ENCODE measurements at places on chromosomes 16 and 17.

GRCh38 chr16:381789-382717 is at the start of gene PGAP6:
TSS of gene PGAP6 (minus strand) at chr16:381978. CDS start at chr16:381821, 157 bp downstream.
- DNase-seq = no peak

DNA sequence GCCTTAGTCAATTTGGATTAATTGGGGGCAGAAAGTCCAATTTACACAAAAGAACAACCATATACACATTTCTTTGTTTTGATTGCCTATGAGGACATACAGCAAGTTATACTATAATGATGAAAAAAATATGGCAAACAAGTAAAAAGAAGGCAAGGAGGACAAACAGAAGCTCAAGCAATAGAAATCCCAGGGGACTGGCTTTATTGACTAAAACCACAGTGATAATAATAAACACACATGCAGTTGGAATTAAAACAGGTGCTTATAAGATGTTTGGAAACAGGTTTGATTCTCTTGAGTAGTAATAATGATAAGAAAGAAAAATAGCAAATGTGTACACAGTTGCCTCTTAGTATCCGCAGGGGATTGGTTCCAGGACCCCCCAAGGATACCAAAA is 176.4 kb downstream of the SHISA9 start:
- no peak for DNase-seq

- no peak for DNase-seq
These were observed 2.8 kb downstream of the RBFOX3 start for GRCh38 chr17:79607940-79608623.

DNA sequence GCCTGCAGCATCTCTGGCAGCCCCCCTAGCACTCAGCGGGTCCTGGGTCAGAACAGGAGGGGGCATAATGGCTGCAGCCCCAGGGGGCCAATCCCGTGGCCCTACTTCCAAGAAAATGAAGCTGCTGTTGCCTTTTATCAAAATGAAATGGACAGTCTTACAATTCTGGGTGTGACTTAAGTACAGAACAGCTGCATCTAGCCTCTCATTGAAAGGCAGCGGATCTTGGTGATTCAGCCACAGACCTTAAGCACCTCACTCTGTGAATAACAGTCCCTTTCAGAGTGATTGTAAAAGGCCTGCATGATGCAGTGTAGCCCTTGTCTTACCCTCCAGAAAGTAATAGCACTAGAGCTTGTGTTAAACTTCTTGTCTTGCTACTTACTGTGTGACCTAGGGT is 11.5 kb upstream of the UMOD start:
- DNase-seq = no peak

GRCh38 chr16:78522327-78522726 is 422.9 kb downstream of the WWOX start:
- DNase-seq = no peak

- DNase-seq = no peak
These were observed 11.8 kb downstream of the DNAJA2 start for GRCh38 chr16:46961373-46962353.

- DNase-seq = no peak
These were observed 28.6 kb downstream of the MYO18A start for GRCh38 chr17:29151567-29151966.

DNA sequence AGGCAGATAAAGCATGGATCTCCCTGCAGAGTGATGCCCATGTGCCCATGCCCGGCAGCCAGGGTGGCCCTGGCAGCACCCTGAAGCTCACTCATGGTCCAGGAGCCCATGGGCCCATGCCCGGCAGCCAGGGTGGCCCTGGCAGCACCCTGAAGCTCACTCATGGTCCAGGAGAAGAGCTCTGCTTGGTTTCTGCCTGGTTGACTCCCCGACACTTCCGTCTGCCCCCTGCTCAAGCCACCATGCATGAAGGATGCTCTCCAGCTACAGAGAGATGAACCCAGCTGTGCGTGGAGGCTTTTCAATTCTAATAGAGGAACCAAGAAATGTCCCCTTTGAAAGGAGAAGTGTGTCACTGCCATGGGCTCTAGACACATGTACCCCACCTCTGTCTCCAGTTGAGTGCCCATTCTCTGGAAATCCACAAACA is 8.7 kb downstream of the CCL17 start:
- DNase-seq = no peak

DNA sequence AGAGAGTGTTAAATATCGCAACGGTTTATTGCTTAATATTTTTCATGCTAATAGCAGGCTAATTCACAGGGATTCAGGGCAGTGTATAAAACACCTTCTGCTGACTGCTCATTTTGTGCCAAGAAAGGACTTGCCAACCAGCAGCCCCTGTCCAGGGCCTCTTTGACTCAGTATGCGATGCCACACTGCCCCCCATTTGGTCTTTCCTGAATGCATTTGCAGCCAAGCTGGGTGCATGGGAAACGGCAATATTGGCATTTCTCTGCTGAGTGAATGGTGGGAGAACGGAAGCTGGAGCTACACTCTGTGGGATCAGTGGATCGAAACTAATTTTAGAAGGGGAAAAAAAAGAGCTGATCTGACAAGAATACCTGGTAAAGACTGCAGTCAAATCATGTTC is 152.9 kb upstream of the C16orf82 start:
- DNase-seq = no peak

- DNase-seq = peak; percentile 65
These were observed 4.0 kb upstream of the ZNF267 start for GRCh38 chr16:31869511-31870201.

- DNase-seq = no peak
These were observed at the start of gene PRSS53 for GRCh38 chr16:31088459-31089183. TSS of gene PRSS53 (minus strand) at chr16:31088943. CDS start at chr16:31088809, 134 bp downstream.

DNA sequence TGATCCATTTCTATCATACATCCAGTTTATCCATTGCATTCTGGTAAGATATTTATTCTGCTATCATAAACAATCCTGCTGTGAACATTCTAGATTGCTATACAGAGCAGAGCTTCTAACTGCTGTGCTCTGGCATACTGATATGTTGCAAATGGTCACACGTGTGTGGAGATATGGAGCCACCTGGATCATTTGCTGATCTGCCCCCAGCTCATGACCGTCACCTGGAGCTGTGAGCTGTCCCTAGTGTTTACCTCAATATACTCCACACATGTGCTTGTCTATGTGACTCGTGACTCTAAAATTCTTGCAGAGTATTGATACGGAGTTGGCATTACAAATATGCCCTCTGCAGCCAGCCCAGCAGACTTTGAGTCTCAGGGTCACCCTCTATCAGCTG is 164.5 kb upstream of the ZFHX3 start:
- no peak for DNase-seq

DNA sequence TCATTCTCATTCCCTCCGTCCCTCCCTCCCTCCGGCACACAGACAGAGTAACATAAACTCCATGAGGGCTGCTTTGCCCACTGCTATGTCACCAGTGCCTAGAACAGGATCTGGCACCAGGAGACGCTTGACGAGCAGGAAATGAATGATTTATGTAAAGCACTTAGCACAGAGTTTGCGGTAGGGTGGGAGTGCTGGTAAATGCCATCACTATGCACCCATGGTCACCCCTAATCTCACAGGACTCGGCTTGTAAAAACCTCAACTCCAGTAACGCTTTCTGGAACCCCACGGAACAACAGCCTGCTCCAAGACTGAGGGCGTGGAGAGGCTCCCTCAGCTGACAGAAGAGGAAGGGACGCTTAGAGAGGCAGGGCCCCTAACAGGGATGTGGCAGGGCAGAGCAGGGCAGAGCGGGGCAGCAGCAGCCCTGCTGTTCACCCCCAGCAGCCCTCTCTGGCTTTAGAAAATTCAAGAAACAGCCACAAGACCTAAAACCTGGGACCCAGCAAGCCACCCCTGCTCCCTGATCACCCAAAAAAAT is 156.9 kb downstream of the C16orf78 start:
- no peak for DNase-seq

DNA sequence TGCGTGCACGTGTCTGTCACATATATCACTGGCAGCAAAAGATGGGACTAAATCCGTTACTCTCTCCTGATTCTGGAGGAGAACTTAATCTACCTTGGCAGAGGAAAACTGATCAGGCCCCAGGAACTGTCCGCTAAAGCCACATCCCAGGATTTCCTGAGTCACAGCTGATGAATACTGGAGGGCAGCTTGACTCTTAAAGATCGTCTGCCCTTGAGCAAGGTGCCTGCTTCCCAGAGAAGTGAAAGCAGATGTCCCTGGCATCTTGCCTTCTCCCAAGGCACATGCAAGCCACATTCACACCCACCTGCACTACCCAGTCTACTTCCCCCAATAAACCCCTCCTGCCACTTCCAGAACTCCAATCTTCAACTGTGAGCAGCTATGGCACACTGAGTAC is 99.8 kb downstream of the CPPED1 start:
- no peak for DNase-seq

DNA sequence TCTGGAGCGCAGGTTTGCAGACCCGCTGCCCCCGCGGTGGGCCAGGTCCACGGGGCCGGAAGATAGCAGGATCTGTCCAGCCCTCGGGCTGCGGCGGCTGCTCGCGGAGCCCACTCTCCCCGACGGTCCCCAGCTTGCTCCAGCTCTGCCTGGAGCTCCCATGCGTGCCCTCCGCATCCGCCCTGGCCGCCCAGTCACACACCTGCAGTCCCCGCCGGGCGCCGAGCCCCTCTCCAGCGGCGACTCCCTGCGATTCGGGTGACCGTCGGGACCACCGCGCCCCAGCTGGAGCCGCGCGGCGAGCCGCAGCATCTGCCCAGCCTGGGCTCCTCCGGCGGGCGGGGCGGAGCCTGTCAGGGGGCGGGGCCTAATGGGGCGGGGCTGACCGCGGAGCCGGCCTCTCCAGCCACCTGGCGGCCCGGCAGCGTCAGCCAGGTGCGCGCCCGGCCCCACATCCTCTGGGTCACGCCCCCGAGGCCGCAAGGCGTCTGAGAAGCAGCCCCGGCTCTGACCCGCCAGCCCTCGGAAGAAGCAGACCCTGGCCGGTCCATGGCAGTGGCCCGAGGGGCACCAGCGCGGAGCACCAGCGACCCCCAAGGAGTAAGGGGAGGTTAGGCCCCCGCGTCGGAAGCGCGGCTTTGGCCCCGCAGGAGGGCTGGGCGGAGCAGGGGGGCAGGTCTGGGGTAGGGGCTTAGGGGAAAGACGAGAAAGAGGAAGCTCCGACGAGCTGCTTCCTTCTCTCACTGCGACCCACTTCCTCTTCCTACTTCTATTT is at the start of gene PIK3R5:
PIK3R5 (minus strand) TSS at position 314 of the 775 bp plus-strand sequence. CDS start 54,213 bp downstream, outside the sequence.
- DNase-seq = no peak

- no peak for DNase-seq
These were observed 70.4 kb upstream of the CACNG5 start for GRCh38 chr17:66764506-66764905.

GRCh38 chr17:20278805-20279204 is 188.5 kb downstream of the LGALS9B start:
- DNase-seq = no peak

DNA sequence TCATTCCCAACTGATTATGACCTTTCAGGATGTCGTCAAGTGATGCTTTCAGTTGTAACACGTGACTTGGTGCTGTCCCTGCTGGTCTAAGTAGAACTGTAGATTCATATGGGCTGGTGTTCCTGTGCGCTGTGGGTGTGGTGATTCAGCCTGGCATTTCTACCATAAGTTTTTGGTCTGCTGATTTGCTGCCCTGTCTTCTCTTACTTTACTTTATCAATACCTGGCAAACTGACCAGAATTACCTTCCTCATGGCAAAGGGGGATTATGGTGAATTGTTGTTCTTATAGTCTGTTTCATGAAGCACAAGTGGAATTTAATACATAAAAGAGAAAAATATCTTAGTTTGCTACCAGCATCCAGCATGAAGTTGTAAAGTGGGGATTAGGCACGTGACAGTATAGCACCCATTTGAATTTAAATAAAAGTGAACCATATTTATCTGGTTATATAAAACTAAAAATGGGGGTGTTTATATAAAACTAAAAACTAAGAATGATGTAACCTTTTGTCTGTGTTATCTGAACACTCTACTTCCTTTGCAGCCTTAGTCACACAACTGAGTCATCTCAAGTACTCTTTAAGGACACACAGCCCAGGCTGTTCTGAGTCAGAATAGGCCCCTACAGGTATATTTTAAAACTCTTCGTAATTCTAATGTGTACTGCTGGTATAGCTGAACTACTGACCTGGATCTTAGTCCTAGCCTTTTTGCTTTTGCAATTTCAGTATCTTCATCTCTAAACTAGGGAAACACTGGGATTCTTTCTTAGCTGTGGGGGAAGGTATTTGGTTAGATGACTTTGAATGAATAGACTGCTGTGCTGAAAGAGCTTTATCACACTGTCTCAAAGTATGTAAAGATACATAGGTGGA is 28.3 kb downstream of the TTC19 start:
- DNase-seq = peak; percentile 99

- no peak for DNase-seq
These were observed 13.5 kb downstream of the SARM1 start for GRCh38 chr17:28385037-28385400.

DNA sequence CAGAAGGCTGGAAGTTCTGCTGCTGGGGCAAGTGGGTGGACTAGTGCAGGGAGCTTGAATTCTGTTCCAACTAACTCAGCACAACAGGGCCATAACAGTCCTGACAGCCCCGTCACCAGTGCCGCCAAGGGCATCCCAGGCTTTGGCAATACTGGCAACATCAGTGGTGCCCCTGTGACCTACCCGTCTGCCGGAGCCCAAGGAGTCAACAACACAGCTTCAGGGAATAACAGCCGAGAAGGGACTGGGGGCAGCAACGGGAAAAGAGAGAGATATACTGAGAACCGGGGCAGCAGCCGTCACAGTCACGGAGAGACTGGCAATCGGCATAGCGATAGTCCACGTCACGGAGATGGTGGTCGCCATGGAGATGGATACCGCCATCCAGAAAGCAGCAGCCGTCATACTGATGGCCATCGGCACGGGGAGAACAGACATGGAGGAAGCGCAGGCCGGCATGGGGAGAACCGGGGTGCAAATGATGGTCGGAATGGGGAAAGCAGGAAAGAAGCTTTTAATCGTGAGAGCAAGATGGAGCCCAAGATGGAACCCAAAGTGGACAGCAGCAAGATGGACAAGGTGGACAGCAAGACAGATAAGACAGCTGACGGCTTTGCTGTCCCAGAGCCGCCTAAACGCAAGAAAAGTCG is 9.4 kb upstream of the PSMC5 start:
- DNase-seq = no peak

DNA sequence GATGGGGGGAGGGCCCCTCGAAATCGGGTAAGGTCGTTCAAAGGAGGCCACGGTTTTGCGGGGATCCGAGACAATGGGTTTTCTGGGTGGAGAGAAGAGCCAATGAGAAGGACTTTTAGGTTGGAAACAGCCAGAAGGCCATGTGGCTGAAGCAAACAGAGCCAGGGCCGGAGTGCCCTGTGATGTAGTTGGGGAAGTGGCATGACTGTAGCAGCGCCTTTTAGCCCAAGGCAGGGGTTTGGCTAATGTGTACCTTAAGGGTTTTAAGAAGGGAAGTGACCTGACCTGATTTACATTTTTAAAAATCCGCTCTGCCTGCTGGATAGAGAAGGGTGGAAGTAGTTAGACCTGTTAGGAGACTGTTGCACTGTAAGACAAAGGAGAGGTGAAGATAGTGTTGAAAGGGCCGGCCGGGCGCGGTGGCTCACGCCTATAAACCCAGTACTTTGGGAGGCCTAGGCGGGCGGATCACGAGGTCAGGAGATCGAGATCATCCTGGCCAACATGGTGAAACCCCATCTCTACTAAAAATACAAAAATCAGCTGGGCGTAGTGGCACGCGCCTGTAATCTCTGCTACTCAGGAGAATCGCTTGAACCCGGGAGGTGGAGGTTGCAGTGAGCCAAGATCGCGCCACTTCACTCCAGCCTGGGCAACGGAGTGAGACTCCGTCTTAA is 1.0 kb downstream of the LYRM1 start:
- DNase-seq = peak; percentile 13

- DNase-seq = no peak
These were observed 6.7 kb upstream of the GOSR2 start for GRCh38 chr17:46916211-46916610.

- DNase-seq = no peak
These were observed 13.1 kb downstream of the SLC22A31 start for GRCh38 chr16:89187032-89187769.
